ENCODE measurements at places on chromosomes 12 and 14.

GRCh38 chr12:130514149-130514551 is 176.5 kb downstream of the PIWIL1 start:
- no peak for DNase-seq

GRCh38 chr12:27285403-27285802 is 41.3 kb downstream of the STK38L start:
- no peak for DNase-seq

- DNase-seq = no peak
These were observed 8.2 kb upstream of the HOXC6 start for GRCh38 chr12:54019924-54020590.

DNA sequence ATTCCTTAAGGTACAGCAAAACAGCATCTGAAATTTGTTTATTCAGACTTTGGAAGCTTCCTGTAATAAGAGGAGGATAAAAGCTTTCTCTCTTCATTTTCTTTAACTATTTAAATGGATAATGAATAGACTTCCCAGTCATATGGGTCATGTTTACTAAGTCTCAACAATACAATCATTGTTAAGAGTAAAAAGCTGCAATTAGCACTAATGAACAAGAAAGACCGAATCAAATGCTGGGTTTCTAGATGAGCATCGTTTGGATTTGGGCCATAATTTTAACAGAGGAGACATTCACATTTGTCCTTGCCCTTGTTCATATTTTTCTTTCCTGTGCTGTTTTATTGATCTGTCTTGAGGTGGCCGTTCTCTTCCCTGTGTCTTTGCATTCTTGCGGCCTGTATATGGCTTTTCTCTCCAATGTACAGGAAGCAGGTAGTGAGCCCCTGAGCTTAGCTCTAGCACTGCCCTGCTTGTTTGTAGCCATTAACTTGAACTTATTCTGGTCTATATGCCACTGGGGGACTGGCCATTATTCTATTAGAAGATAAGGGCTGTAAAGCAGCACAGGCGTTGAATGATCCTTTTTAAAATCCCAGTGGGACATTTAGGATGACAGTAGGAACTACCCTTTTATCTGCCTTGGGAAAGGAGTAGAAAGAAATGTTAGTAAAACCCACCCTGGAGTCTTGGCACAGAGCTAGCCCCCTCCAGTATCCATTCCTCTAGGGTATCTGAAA is 34.6 kb downstream of the ABHD12B start:
- no peak for DNase-seq

DNA sequence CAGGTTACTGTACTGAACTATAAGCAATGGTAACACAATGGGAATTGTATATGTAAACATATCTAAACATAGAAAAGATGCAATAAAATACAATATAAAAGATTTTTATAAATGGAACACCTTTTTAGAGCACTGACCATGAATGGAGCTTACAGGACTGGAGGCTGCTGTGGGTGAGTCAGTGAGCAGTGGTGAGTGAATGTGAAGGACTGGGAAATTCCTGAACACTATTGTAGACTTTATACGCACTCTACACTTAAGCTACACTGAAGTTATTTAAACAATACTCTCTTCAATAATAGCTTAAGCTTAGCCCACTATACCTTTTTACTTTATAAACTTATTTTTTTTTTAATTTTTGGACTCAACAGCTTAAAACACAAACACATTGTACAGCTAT is 313.5 kb downstream of the KCNC2 start:
- no peak for DNase-seq

- no peak for DNase-seq
These were observed 25.4 kb downstream of the HSPB8 start for GRCh38 chr12:119204131-119204530.

GRCh38 chr12:92938018-92938417 is 8.9 kb upstream of the EEA1 start:
- DNase-seq = no peak

- no peak for DNase-seq
These were observed 30.4 kb downstream of the DENND5B start for GRCh38 chr12:31560516-31560915.

- DNase-seq = no peak
These were observed 61.6 kb upstream of the GZMB start for GRCh38 chr14:24695265-24696241.

DNA sequence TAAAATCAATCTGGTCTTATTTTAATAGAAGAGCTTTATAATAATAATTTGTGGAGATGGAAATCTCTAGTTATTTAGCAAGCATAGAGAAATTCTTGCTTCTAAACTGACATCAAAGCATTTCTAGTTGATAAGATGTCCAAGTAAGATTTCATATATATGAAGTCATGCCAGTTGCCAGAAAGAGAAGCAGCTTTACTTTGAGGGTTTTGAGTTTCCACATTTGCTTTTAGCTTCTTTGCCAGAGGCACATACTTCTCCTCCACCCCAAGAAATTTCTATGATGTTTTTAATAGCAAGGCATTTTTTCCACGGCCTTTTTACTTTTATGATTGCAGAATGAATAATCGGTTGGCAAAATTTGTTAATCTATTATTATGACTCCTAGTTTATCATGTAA is 24.2 kb upstream of the YAF2 start:
- no peak for DNase-seq

- no peak for DNase-seq
These were observed 391.1 kb downstream of the MDGA2 start for GRCh38 chr14:47284283-47284682.

Measured in CD4-positive, alpha-beta memory T cell (primary cell).